ENCODE measurements at places on chromosomes 2 and 18. TPM values are rescaled to one million over a fixed set of nuclear protein-coding genes. Genes with fewer than 3 reads are reported as not detected.
A peak's percentile ranks its signal among the peaks of the same experiment; 100 is the strongest.

Gene SPHKAP
- not detected for total RNA-seq

DNA sequence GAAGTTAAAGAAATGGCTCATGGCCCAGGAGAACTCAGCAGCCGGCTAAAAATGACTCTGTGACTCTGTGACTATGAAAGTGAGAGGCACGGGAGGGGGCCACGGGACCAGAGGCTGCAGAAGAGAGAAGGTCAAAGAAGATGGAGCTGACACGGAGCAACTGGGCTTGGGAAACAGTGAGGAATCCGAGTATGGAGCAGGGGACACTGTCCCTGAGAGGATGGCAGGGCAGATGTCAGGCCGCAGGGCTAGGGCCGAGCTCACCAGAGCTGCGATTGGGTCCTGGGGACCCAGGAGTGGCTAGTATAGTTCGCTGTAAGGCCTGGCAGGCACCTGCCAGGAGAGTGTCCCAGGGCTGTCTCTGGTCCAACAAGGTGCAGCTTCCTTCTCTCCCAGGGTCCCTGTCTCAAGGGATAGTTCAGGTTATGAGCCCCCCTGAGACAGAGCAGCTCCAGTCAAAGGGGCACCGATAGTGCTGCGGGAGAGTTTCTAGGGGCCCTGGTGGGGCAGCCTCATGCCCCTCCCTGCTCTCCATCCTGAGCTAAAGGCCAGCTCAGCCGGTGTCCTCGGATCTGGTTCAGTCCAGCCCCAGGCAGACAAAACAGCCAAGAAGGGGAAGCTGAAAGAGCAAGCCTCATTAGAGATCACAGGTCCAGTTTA lies 42.7 kb downstream of the CIB4 start:
- DNase-seq = no peak

DNA sequence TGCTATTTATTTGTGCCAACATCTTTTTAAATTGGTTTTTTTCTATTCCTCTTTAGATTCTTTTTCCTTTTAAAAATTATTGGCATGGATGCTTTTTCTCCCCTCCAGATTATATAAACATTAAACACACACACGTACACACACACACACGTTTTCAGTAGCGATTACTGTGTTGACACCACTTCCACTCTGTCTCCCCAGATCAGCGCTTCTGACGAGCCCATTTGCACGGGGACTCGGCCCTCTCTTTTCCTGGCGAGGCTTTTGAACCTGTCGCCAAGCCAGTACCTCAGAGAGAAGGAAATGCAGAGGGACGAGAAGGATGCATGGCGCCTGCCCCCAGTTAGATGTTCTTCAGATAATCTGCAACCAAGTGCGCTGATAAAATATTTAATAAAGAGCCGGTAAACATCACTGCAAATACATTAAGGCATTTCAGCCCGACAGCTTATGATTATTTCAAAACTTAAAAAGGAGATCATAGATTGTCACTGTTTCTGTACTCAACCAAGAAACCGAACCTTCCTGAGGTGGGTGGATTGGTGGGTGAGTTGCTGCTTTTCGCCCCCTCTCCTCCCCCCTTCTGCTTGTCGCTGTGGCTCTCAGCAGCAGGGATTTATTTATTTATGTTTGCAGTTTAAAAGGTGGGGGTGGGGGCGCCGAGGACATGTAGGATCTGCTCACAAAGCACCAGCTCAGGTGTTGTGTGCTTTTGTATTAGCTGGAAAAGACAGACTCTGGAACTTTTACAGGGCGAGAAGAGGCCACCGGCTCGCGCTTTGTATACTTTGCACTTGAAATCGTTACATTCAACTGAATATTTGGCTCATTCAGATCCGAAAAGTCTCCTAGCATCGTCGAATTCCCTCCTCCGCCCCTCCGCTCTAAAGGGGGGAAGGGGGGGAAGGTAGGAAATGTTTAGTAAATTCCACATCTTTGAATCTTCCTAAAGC lies 787 bp upstream of the TBR1 start:
- peak; percentile 25 for DNase-seq

- no peak for DNase-seq
Measured at GRCh38 chr2:233118648-233119000, 58.5 kb downstream of the INPP5D start.

Gene IL1B
- total RNA-seq = 0.22 TPM

DNA sequence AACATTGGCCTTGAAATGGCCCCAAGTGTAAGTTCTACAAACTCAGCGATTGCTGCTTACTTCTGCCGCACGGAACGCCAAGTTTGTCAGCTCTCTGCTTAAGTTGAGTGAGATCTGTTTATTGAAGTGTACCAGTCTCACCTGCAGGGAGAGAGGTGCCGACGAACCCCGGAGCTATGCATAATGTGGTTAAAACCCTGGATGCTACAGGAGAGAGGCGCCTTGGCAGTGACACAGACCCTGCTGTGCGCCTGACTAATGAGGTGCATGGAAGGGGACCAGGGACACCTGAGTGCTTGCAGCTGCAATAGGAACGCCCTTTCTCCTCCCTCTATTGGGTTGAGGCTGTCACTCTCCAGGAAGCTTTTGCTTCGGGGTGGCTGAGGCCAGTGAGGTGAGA lies 979 bp downstream of the SLC9A2 start:
- no peak for DNase-seq

- no peak for DNase-seq
Measured at GRCh38 chr2:12071318-12071717, 324.9 kb downstream of the LPIN1 start.

Gene UGT1A8
- total RNA-seq = not detected

Gene LYPD6B
- not detected for total RNA-seq

Gene DLGAP1
- not detected for total RNA-seq

GRCh38 chr2:41736586-41736985 lies 311.2 kb upstream of the PKDCC start:
- no peak for DNase-seq

Measured in lung microvascular endothelial cell (primary cell).